ENCODE measurements at places on chromosomes 3 and 15.

DNA sequence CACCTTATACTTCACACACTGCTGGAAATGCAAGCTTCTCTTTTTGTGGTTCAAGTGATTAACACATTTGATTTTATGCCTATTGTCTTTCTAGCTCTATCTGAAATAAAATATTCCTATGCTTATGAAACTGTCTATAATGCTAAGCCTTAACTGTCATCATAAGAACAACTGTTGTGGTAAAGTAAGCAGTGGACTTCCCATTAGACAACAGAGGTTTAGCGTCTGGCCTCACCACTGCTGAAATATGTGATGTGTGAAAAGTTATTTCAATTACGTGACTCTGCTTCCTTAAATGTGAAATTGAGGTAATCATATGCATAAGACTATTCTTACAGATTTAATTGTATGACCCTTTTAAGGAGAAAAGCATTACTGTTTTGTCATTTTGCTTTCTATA lies 140.2 kb upstream of the LYSMD4 start:
- no peak for DNase-seq

DNA sequence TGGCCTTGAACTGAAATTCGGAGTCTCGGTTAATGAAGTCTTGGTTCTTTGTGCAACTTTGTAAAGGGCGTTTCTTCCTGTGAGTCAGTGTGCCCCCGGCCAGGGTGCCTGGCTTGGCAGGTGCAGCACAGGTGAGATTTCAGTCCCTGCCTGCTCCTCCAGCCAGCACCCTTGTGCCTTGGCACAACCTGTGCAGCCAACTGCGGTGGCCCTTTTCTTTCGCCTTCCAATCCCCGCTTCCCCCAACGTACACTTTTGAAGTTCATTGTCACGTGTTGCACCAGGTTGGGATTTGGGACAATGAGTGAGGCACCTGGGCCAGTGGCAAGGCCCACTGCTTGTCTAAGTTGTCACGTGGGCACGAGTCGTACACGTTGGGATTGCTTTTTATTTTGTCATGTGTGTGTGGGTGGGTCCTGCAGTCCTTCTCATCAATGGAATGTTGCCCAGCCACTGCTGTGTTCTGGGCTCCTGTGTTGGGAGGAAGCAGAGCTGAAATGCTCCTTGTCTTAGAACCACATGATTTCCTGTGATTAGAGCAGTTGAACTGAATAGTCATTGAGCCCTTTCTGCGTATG lies 242.9 kb upstream of the BHLHE40 start:
- DNase-seq = no peak

GRCh38 chr3:56308471-56308870 lies 159.8 kb downstream of the ERC2 start:
- no peak for DNase-seq

- DNase-seq = no peak
Observed at GRCh38 chr15:71651750-71652186, 158.6 kb upstream of the NR2E3 start.

- DNase-seq = peak; percentile 92
Observed at GRCh38 chr3:184362668-184363546, 1.4 kb downstream of the POLR2H start.

DNA sequence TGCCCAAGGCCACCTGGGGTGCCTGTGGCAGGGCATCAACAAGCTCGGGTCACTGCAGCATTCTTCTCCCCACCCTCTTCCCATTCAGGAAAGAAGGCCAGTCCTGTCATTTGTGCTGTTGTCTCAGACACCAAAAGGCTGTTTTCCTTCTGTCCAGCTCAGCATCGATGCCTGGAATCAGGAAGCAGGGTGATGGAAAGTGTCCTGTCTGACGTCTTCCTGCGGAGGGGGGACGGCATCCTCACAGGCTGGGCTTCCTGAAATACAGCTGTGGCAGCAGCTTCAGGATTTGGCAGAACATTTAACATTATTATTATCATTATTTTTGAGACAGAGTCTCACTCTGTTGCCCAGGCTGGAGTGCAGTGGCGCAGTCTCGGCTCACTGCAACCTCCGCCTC lies 33.0 kb upstream of the ANKDD1A start:
- DNase-seq = no peak

GRCh38 chr3:40237889-40238571 lies 71.5 kb upstream of the EIF1B start:
- DNase-seq = no peak

- no peak for DNase-seq
Observed at GRCh38 chr3:71031181-71031580, 552.3 kb downstream of the FOXP1 start.

GRCh38 chr3:42440924-42441323 lies 30.5 kb upstream of the LYZL4 start:
- no peak for DNase-seq

- DNase-seq = peak; percentile 37
Observed at GRCh38 chr15:99424978-99425656, 140.7 kb upstream of the MEF2A start.

DNA sequence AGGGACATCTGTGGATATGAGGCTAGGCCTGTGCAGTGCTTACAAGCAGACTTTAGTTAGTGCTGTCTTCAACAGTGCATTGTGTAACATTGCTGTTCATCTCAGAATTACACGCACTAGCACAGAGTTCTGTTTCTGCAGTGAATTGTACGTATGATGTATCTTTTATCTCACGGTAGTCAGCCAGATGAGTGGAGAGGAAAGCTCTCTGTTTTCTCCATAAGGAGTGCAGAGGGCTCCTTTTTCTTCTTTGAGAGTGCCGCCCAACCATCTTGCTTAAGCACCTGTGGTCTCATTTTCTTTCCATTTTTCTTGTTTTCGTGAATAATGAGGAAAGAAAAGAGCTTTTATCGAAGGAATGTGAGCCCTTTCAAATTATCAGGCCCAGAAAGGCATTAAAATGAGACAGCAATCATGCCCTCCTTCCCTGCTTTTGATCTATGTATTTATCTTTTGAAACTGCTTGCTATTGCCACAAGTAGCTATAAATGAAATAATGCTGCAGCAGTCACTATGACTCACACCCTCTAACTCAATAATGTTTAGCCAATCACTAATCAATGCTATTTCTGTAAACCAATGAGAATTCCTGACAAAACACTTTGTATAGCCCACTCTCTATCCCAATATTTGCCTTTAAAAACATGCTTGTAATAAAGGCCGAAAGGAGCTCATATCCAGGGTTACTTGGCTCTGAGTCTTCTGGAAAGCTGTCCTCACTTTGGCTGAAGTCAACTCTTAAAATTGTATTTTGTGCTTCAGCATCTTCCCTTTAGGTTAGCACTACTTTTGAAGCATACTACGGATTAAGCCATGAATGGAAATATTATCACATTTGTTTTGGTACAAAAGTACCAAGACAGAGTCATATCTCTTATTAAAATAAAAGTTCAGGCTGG lies 226.0 kb upstream of the P2RY1 start:
- no peak for DNase-seq

DNA sequence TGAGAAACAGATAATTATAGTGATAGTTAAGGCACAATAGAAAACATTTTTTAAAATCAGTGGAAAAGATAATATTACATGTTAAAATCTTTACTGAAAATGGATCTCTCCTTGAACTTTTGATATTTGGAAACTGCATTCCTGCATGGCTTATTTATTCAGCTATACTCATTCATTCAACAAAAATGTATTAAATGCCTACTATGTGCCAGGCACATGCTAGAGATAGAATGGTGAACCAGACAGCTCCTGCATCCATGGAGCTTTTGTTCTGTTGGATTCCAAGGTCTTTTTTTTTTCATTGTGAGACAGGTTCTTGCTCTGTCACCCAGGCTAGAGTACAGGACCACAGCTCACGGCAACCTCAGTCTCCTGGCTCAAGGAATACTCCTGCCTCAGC lies 4.5 kb downstream of the PXK start:
- DNase-seq = no peak

DNA sequence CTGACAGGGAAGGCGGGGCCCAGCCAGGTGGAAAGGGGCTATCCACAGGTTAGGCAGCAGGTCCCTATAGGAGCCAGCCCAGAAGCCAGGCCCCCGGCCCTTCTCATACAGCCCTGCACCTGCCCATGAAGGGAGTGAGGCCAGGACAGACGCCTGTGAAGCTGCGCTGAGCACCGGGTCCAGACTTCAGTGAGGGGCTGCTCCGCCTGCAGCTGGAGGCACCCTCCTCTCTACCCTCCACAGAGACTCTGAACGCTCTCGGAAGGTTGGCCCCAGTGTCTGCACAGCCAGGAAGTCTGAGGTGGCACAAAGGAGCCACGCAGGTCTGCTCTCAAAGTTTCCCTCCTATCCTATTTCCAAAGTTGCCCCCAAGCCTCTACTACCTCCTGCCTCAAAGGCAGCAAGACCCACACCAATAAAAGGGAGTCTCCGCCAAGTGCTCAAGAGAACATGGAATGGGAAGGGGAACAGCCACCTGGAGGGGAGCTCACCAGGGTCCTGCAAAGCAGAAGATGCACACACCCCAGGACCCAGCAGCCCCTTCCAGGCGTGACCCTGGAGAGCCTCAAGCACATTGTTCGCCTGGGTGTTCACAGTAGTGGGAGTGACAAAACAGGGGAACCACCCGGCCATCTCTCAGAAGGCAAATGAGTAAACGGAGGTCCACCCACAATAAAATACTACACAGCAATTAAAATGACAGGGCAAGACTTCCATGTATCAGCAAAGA lies 19.5 kb downstream of the XXYLT1 start:
- no peak for DNase-seq

DNA sequence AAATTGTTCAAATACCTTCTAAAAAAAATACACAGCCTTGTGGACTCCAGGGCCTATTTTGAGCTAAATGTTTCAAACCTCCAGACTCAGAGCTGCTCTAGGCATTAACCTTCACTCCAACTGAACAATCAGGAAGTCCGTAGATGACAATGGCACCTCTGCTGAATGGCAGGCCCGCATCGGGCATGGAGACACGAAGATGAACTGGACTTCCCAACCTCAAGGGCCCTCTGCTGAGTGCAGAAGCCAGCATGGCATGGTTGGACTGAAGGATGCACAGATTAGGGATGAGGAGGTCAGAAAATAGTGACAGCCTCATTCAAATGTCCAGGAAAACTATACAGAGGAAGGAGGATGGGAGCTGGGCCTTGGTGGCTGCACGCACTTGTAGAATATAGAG lies 2.2 kb downstream of the FAM174B start:
- DNase-seq = no peak

GRCh38 chr3:20185331-20185678 lies 701 bp downstream of the SGO1 start:
- DNase-seq = no peak

GRCh38 chr15:64566629-64567427 lies 106.5 kb downstream of the ZNF609 start:
- DNase-seq = no peak

- DNase-seq = no peak
Observed at GRCh38 chr3:154095832-154096421, 25.3 kb upstream of the ARHGEF26 start.

DNA sequence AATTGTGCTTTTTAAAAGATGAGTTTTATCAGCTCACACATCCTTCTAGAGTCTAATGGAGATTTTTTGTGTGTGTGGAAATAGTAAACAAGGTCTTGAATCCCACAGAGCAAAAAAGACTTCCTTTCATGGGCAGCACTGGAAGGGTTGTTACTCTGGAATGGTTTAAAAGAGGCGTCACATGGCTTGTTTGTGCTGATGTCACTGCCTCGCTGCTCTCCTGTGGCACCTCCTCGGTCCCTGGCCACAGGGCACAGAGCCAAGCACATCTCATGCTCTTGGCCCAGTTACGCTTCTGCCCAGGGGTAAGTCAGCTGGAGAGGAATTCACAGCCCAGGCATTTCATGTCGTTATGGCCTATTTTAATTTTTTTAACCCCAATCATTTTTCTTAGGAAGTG lies 53.2 kb downstream of the PGPEP1L start:
- no peak for DNase-seq

DNA sequence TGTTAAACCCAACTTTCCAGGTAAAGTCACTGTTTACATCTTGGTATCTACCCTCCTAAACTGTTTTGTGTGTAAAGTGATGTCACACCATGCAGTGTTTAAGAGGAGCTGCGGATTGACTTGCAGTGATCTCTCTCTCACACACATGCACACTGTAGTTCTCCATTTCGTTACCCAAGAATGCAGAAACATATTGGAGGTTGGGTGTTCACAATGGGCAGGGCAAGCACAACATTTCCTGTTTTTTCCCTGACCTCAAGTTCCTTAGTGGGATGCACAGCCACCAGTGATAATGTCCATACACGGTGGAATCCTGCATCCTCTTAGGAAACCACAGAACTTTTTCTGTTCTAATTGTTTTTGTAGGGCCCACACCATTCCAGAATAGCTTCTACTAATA lies 85.3 kb upstream of the CFAP20DC start:
- no peak for DNase-seq

DNA sequence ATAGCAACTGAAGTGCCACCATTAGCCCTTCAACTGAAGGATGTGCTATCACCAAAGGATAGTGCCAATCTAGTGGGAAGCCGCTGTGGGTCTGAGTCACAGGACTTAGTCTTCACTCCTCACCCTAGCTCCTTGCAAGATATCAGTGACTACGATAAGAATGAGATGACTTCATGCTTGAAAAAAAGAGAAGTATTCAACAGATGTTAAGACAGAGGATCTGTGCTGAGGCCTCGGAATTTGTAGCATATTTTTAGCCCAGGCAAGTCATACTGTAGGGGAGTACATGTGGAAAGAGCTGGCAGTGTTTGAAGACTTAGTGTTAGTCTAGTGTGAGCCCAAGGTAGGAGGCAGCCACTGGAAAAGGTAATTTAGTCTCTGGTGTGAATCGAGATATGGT lies 270.7 kb upstream of the LRTM1 start:
- no peak for DNase-seq

- DNase-seq = no peak
Observed at GRCh38 chr3:82715091-82715856, 953.8 kb upstream of the GBE1 start.

GRCh38 chr3:63933459-63933858 lies 21.3 kb upstream of the SCAANT1 start:
- DNase-seq = no peak

DNA sequence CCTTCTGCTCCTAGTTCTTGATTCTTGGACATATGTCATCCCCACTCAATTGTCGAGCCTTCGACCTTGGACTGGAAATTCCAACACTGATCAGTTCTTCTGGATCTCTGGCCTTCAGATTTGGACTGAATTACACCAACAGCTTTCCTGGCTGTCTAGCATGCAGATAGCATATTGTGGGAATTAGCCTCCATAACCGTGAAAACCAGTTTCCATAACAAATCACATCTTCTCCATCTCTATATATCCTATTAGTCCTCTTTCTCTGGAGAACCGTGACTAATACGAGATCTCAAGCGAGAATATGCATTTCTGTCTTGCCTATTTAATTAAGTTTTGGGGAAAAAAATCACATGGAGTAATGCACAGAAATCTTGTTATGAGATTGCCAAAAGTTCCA lies 8.8 kb upstream of the BCHE start:
- no peak for DNase-seq

- no peak for DNase-seq
Observed at GRCh38 chr3:31917303-31918005, 63.6 kb downstream of the OSBPL10 start.

Data from stimulated activated CD8-positive, alpha-beta memory T cell treated with anti-CD3 and anti-CD28 coated beads, Interleukin-2, amount 100 ng/mL, for 48 hours (primary cell).